ENCODE measurements at places on chromosomes 12 and 14.

DNA sequence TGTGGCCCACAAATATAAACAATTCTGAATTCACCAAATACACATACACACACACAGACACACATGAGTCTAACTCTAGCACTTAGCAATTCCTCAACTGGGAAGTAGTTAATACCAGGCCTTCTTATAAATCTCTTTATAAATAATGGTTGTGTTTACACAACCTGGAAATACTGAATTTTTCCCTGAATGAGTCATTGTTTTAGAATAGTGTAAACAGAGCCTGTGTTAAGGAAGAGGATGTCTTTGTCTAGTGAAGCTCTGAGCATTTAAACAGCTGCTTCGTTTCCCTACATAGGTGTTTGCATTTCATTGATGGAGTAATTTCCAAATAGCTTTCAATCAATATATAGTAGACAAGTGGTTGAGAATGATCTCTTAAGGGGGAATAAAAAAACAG is 218.8 kb downstream of the BTG1 start:
- no peak for DNase-seq

DNA sequence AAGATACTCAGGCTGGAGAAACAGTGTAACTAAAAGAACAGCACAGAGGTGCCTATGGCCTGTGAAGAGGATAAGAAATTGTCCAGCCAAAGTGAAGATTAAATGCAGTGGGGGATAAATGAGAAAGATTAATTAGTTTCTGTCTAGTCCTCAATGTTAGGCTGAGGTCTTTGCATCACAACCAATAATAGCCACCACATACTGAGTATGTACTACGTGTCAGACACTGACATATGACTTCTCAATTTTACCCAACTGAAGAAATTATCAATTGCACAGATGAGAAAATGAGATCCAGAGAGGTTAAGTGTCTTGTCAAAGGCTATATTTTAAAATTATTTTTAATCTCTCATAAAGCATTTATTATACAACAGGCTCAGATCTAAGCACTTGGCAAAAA is 285.9 kb downstream of the PDZRN4 start:
- DNase-seq, result no peak

GRCh38 chr14:68587931-68588330 is 204.9 kb downstream of the ZFP36L1 start:
- DNase-seq, result no peak

GRCh38 chr12:87930033-87930432 is 99.2 kb downstream of the C12orf50 start:
- DNase-seq, result no peak

DNA sequence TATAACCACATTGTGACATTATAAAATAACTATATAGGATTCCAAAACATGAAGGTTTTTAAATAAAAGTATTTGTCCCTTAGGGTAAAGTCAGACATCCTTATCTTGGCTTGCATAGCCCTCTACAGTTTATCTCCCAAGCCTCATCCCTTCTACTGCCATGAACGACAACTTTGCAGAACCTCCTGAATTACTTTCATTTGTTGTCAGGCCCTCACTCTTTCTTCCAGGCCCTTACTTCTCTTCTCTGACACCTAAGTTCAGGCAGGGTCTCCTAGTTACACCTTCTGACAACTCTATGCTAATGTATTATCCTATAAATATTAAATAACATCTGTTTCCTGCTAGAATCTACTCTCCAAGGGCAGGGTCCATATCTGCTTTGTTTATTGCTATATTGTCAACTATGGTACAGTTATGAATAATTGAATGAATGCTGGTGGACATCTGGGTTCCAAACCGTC is 115.7 kb upstream of the MDM1 start:
- DNase-seq, result no peak

Measured in aorta (tissue), 5 donors.